Bronchial epithelial cell (primary cell): ENCODE measurements at places on chromosomes 4 and X. TPM values are rescaled to one million over a fixed set of nuclear protein-coding genes. Genes with fewer than 3 reads are reported as not detected.

Gene MGAT4D
- total RNA-seq: not detected in 2 replicates

Gene ADH6
- total RNA-seq: not detected in 2 replicates

DNA sequence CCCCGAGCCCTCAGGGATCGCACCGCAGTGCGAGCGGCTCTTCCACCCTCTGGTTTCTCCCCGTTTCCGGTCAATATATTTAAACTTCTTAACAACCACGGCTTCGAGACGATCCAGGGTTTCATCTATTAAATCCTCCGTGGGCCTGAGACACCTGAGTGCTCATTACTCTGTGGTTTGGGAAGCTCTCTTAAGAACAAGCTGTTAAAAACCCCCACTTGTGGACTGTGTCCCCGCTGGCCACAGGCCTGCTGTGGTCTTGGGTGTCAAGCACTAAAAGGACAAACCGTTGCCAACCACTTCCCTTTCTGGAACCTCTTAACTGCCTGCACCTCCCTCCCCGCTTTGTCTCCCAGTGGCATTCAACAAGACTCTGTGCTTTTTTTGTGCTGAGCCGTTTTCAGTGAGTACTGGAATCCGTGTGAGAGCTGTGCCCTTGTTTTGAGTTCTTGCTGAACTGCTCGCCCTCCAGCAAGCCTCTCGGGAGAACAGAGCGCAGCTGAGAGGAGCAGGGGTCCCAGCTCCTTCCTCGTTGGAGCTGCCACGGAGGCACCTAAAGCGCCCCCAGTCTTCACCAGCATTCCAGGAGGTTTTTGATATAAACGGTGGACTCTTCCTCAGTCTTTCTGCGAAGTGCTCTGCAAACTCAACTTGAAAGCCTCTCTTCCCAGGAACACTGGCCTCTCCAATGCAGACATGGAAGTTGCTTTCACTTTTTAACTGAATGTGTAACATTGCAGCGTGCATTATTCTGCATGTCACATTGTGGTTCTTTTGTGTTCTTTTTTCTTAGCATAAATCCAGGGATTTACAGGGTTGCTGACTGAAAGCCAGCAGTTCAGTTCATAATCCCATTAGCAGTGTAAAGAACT, 691 bp upstream of the IGFBP7 start:
- DNase-seq: peak; percentile 43

DNA sequence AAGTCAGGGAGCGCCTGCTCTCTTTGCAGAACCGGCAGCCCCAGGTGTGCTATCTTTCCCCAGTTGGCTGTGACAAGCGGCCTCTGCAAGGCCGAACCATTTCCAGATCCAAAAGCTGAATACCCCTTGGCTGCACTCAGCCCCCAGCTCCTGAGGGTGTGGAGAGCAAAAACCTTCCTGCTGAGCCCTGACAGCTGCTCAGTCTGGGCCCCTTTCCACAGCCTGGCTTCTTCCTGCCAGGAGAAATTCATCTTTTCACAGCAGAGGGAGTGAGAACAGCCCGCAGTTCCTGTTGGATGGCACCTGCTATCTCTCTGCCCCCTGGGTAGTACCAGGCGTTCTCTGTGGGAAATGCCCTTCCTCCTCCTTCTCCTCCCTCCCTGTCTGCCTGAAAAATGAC, 78.4 kb downstream of the DRD5 start:
- no peak for DNase-seq

DNA sequence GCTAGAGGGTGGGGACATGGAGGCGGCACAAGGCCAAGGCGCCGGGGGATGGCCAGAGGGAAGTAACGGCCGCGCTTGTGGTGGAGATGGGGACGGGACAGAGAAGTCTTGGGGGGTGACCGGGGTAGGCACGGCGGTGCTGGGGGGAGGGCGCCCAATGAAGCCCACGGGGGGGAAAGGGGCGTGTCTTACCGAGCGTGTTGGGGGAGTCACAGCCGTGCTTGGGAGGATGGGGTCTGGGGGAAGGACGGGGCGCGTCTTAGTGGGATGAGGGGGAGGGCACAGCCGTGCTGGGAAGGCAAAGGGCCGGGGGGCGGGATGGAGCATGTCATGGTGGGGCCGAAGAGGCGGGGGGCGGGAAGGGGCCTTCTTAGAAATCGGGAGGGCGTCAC, 952 bp downstream of the ARSD start:
- DNase-seq: no peak

GRCh38 chrX:30313322-30313721, 4.1 kb upstream of the NR0B1 start:
- DNase-seq: no peak
